ENCODE measurements at places on chromosomes 12 and 14. TPM values are rescaled to one million over a fixed set of nuclear protein-coding genes. Genes with fewer than 3 reads are reported as not detected.

GRCh38 chr12:66708704-66709456 is 30.0 kb upstream of the GRIP1 start:
- no peaks in the 10 kb centered on the region for H3K36me3 ChIP-seq
- no peaks in the 10 kb centered on the region for H3K27me3 ChIP-seq
- H3K4me3 ChIP-seq = no peak overlapping the region
- DNase-seq = no peak
- no peak overlapping the region for H3K27ac ChIP-seq

DNA sequence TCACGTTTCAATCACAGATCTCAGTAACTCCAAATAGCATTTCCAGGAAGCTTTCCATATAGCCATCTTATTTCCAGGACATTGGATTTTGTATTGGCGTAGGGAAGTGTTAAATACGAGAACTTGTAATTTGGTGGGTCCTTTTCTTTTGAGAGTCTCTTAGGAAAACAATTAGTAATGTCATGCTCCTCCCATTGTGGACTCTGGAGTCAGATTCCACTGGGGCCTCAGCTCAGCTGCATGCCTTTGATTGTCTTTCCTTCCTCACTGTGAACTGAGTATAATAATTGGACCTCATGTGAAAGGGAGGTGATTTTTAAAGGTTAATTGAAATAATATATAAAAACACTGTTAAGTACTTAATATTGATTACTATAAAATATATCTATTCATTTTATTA is 462.6 kb downstream of the NPAS3 start:
- no peak overlapping the region for H3K27ac ChIP-seq
- H3K4me3 ChIP-seq = no peak overlapping the region
- DNase-seq = no peak

DNA sequence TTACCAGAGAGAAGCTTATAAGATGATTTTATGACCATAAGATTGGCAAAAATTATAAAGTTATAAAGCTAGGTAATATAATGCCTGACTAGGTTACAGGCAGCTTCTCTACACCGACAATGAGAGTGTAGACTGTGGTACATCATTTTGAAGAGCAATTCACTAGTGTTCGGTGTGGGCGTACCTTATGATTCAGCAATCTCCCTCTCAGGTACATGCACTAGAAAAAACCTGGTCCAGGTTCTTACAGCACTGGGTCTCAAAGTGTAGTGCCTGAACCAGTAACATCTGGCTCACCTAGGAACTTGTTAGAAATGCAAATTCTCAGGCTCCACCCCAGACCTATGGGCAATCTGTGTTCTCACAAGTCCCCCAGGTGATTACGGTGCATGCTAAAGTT is 106.7 kb downstream of the RERG start:
- no peak for DNase-seq
- no peaks in the 10 kb centered on the region for H3K27me3 ChIP-seq
- H3K4me3 ChIP-seq = no peak overlapping the region
- no peaks in the 10 kb centered on the region for H3K4me1 ChIP-seq
- H3K27ac ChIP-seq = no peak overlapping the region

LRRC10 gene
- total RNA-seq = not detected

SLC35F4 gene
- total RNA-seq = not detected

WDR89 gene
- total RNA-seq = 23.2 TPM

All from endodermal cell (in vitro differentiated cells).